ENCODE measurements at places on chromosomes 3 and 15.

DNA sequence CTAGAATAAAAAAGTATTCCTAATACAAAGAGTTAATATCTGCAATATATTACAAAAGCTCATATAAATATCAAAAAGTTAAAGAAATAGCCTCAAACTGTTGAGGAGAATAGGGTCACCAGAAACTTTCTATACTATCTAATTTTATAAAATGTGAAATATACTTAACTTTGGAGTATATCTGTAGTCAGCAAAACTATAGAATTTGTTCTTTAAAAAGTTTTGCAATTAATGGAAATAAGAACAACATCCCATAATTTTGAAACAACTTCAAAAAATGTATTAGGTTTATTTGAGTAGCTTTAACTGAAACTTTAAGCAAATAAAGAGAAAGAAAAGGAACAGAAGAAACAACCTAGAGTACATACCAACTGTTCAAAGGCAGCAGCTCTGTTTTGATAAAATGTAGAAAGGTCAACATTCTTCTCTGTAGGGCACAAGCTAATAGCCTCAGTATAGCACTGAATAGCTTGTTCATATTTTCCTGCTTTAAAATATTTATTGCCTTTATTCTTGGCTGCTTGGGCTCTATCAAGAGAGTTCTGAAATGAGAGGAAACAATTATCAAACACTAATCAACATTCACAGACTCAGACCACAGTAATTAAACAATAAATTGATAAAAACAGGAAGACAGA is 14.3 kb downstream of the TOMM70 start:
- no peak for DNase-seq

- no peak for DNase-seq
Observed at GRCh38 chr3:52962160-52962559, 64.8 kb upstream of the STIMATE start.

- peak; percentile 14 for DNase-seq
Observed at GRCh38 chr3:129794311-129795185, 99.0 kb downstream of the TMCC1 start.

DNA sequence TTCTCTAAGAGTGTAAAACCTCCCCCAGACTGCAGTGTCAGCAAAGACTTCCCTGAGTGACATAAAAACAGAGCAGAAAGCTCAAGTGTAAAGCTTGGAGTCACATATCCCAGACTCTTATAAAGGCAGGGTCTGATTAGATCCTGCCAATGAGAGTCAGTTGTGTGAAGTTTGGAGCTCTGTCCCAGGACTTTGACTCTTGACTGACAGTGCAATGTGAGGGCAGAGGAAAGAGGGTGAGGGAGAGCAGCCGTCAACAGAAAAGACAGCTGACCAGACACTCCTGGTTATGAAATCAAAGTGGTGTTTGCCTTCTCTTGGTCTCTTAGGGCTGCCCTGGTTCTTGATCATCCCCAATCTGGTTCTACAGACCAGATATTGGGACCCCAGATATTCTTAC is 393.2 kb downstream of the ERC2 start:
- no peak for DNase-seq

- DNase-seq: peak; percentile 87
Observed at GRCh38 chr15:36883713-36884517, 216.4 kb downstream of the MEIS2 start.

- no peak for DNase-seq
Observed at GRCh38 chr15:56675930-56676329, 57.4 kb downstream of the ZNF280D start.

DNA sequence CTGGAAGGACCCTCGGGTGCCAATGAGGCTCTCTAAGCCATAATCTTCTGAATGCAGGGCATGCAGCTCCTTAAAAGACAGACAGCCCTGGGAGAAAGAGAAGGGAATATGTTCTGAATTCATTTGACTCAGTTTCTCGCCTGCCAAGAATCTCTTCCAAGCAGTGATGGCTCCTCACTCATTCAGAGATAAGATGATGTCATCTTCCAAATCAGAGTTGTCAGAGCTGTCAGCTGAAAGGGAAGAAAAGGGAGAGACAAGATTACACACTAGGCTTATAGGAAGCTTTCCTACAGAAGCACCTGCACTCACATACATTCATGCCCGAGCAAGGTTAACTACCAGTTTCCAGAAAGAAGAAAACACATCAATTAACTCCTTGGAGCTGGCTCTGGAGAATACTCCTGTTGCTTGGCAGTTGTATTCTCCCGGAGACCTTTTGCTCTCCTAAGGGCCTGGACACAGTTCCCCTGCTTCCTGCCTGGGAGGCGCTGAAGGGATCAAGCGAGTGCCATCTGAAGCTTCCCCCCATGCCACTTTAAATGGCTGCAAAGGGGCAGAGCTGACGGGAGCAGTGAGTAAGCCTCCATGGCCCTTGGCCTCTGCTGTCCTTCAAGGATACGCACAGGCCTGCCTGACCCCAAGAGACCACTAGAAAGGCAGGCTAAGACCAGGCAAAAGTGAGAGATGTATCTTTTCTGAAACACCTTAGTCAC is 7.7 kb downstream of the RBM15B start:
- DNase-seq: no peak

- no peak for DNase-seq
Observed at GRCh38 chr15:91981821-91982800, 128.6 kb downstream of the SLCO3A1 start.

- peak; percentile 65 for DNase-seq
Observed at GRCh38 chr3:184261854-184262763, 756 bp upstream of the CAMK2N2 start.

DNA sequence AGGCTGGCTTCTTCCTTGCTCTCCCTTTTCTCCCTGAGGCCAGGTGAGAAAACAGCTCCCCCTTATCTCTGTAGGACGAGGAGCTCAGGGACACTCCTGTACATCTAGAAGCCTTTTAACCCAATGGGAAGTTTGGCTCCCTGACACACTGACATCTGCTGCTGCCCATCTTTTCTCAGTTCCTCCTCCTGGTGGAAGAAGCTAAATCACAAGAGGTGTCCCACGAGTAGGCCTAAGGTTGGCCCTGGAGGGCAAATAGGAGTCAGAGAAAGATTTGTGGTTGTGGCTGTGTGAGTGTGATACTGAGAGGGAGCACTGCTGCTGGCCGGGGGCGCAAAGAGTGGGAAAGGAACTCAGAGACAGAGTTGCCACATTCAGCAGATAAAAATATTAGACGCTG is 49.5 kb downstream of the ARHGAP31 start:
- peak; percentile 37 for DNase-seq

DNA sequence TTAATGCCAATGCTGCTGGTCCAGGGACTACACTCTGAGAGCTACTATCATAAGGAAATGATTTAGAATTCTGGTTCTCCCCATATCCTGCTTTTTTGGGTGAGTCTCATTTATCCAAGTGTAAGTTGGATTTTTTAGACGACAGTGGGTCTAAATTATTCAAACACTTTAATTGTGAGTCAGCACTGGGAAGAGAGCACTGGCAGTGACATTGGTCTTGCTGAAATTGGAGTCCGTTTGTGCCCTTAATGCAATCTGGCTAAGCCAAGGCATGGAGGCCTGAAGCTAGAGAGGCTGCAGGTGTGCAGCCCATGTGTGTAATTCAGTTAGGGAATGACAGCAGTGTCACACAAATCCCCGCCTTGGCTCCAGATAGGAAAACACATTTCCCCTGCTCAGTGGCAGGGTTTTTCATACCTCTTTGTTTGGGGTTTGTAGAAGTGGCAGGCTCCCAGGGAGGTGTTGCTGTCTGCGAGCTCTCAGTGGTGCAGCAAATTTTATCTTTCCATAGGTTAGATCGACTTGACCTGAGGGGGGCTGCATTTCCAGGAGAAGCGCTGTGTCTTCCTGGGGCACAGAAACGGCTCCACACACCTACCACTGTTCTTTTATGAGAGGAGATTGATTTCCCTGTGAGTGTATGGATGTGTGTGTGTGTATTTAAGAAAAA is 197.7 kb downstream of the CD47 start:
- DNase-seq: no peak

DNA sequence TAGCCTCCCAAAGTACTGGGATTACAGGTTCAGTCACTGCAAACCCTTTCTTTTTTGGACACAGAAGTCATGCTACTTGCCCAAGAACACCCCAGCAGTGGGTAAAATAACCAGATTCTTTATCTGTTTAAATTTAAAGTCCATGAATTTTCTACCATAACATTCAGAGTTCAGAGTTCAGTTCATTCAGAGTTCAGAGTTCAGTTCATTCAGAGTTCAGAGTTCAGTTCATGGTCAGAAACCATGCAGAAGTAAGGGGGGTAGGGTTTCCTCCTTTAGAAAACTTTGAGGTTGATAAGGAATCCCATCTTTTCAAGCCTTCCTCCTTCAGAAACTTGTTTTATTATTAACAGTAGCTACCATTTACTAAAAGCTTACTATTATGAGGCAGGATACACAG is 43.2 kb downstream of the RAF1 start:
- no peak for DNase-seq

GRCh38 chr3:4376499-4376898 is 73.3 kb downstream of the SETMAR start:
- no peak for DNase-seq

DNA sequence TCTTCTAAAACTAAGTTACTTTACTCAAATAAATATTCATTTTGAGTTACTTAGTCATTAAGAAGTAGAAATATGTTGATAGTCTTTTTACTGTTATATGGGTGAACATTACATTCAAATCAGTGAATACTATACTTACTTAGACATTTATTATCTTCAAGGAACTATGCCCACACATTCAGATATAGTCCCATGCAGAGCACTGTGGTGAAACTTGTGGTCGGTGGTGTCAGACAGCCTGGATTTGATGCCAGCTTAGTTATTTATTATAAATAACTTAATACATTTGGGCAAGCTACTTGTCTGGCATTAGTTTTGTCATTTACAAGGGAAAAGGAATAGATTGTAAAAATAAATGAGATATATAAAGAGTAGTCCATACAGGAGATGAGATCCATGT is 149.5 kb downstream of the RAP2B start:
- DNase-seq: no peak

- DNase-seq: no peak
Observed at GRCh38 chr15:60889006-60889405, 340.1 kb downstream of the RORA start.

GRCh38 chr3:132255041-132255745 is 62.0 kb upstream of the ACP3 start:
- no peak for DNase-seq

DNA sequence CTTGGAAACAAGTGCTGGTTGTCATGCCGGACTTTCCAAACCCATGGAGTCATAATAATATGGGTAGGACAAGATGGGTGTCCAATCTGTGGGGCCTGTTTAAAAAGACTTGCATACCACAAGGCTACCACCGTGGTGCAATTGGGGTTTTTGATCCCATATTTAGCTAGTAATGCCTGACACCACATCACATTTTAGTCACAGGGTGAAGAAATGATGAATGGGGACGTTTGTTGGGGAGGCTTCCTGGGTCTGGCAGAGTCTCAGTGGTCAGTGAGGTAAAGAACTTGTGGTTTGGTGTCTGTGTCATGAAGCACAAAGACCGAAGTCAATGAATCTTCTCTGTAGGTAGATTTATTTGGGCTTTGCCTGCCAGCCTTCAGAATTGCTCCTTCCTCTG is 31.0 kb downstream of the P3H2 start:
- peak; percentile 38 for DNase-seq

- no peak for DNase-seq
Observed at GRCh38 chr3:151262871-151263525, 15.3 kb downstream of the P2RY14 start.

DNA sequence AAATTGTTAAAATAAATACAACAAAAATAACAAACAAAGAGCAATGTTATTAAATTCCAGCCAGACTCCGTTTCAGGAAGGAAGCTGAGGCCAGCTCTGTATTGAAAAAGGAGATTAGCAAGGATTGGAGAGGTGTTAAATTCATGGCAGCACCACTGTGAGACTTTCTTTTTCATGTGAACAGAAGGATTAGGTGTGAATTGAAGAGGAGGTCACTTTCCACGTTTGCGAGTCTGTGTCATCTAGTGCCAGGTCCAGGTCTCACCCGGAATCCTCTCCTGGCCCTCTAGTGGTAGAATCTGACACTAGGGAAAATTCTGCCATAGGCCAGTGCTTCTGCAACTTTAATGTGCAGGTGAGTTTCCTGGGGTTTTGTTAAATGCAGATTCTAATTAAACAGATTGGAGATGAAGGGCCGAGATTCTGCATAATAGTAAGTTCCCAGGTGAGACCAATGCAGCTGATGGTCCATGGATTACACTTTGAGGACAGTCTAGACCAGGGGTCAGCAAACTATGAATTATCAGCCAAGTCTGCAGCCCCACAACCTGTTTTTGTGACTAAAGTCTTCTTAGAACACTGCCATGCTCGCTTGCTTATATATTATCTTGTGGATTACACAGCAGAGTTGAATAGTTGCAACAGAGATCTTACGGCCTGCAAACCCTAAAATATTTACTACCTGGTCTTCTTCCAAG is 9.2 kb upstream of the SLC6A1 start:
- peak; percentile 68 for DNase-seq

DNA sequence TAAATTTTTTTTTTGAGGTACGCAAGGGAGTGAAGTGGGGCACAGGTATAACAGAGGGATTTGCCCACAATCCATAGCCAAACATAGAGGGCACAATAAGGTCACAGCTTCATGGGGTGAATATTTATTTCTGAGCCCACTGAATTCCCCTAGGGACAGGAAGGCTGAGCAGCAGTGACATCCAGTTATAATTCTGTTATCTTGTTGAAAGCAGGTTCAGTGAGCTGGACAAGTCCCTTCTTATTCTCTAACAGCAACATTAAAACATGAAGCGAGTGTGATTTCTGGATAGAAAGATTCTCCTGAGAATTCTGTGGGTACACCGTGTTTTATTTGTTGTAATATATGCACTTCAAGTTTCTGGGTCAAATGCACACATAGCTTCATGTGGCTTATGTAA is 538.2 kb downstream of the NAALADL2 start:
- DNase-seq: no peak

- DNase-seq: peak; percentile 72
Observed at GRCh38 chr3:129310111-129311011, 31.7 kb downstream of the HMCES start.

DNA sequence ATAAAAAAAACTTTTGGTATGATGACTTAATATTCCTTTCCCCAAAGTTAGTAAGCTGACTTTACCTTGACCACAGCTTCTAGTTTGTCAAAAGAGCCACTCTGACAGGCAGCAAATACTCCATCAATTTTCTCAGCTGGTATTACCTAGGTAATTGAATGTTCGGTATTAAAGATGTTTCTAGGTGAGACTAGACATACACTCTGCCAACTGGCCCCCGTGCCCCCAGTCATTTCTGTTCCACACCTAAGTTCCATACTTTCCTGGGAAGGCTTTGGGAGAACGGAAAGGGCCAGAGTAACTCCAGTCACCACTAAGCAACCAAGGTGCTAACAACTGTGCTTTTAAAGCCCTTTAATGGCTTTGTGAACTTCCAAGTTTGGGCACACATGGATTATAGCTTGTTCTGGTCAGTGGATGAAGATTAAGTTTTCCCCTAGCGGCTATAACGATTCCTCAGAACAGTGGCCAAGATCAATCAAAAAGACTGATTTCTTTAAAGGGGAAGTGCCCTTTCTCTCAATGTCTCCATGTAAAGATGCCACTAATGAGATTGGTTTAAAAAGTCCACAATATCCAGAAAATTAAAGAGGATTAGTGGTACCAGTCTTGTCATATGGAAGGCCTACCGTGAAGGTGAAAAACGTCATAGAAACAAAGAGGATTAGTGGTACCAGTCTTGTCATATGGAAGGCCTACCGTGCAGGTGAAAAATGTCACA is 7.0 kb downstream of the EIF4A2 start:
- DNase-seq: no peak

Measured in GM20000 (cell line).